ENCODE measurements at places on chromosomes 4 and X.

DNA sequence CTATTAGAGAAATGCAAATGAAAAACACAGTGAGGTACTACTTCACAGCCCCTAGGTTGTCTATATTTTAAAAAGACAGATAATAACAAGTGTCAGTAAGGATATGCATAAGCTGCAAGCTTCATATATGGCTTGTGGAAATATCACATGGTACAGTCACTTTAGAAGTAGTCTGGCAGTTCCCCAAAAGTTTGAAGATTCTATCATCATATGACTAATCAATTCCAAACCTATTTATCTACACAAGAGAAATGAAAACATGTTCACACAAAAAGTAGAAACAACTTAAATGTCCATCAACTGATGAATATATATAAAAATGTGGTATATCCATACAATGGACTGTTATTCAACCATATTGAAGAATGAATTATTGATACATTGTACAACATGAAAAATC lies 185.8 kb upstream of the STK26 start:
- no peak for DNase-seq

DNA sequence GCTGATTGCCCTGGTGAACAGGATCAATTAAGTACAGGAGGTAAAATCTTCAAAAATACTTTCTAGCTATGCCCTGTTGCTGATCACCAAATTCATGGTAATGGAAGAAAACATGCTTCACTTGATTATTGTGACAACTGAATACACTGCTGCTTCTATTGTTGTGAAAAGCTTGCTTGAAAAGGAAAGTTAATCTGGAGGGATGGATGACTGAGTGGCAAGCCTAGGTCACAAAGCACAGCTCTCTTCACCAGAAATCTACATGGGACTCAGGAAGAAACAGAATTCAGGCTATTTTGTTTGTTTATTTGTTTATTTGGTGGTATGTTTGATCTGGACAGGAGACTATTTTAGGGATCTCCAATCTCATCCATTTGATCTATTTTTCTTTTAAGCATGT lies 182.0 kb downstream of the MGST2 start:
- DNase-seq: no peak

DNA sequence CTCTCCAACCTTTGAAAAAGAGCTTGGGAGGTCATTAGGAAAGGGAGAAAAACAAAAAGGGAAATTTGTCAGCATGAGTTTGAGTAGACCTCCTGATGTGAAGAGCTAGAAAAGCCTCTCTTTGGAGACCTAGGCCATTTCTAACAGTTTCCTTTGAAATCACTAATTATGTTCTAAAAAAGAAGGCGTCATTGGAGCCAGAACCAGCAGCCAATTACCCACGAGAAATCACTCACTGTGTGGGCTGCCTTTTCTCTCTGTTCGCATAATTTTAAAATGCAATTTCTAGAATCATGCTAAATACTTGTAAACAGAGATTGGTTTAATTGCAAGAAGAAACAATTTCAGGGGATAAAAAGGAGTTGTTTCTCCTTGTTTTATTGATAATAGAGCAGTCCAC lies 246.3 kb upstream of the GATB start:
- DNase-seq: no peak

DNA sequence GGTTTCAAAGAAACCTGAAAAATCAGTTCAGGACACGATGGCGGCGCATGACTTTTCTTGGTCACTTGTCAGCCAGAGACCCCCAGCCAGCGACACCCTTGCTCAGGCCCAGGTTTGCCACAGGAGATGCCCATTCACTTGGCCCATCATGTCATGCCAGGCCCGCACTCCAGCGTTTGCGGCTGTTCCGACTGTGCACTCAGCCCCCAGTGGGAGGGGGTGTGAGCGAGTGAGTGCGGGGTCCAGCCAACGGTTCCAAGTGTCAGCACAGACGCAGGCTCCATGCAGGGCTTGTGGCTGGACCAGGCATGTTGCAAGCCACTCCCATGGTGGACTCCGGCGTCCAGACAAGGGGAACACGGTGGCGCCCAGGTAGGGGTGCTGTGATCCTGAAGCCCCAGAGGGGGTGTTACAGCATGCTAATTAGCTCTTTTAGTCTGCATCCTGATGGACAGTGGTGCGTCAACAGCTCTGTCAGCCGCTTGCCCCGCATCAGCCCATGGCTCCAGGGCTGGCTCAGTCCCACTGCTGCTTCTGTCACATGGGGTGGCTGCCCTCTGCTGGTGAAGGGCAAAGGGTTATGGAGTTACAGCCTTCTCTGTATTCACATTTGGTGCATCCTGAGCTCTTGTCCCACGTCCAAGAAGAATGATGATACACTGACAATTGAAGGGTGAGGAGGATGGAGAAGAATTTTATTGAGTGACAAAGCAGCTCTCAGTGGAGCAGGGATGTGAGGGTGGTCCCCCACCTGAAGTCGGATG lies 3.7 kb upstream of the MAEA start:
- no peak for DNase-seq

GRCh38 chr4:123495530-123495929 lies 98.9 kb downstream of the SPRY1 start:
- DNase-seq: no peak

DNA sequence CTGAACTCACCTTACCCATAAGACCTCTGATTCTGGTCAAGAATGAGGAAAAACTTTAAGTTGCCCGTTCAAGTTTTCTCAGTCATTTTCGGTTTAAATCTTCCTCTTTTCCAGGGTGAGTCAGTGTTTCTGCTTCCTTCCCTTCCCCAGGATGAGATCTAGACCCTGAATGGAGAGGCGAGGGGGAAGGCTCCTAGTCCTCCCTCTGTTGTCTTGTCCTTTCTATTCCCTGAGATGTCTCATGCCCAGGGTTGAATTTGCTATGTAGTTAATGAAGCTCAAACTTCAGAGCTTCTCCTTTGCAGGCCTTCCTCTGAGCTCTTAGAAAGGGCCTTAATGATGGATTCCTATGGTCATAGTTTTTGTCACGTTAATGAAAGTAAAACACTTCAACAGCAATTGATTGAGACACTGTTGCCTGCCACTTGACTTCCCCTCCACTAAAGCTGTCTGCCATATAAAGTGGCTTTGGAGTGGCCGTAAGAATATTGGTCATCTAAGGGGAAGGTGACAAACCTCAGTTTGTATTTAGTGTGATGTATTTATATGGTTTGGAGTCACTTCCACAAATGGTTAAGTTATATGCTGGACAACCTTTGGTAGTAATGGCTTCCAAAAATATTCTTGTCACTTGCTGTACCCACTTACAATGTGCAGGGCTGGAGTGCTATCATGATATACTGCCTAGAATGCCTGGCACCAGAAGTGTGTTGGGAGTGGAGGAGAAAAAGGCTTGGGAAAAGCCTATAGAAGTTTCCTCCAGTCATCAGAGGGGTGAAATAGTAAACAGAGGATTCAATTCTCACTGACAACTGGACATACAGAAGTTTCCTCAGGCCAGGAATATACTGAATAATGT lies 24.3 kb upstream of the GPRIN3 start:
- no peak for DNase-seq

- no peak for DNase-seq
Observed at GRCh38 chrX:118507766-118508165, 12.2 kb downstream of the DOCK11 start.

GRCh38 chr4:142721187-142721586 lies 124.9 kb downstream of the INPP4B start:
- DNase-seq: no peak

- DNase-seq: no peak
Observed at GRCh38 chr4:158540125-158540907, 18.6 kb downstream of the RXFP1 start.

- DNase-seq: no peak
Observed at GRCh38 chr4:7420661-7421040, 14.1 kb downstream of the PSAPL1 start.

GRCh38 chr4:118280501-118281218 lies 72.1 kb downstream of the PRSS12 start:
- no peak for DNase-seq

DNA sequence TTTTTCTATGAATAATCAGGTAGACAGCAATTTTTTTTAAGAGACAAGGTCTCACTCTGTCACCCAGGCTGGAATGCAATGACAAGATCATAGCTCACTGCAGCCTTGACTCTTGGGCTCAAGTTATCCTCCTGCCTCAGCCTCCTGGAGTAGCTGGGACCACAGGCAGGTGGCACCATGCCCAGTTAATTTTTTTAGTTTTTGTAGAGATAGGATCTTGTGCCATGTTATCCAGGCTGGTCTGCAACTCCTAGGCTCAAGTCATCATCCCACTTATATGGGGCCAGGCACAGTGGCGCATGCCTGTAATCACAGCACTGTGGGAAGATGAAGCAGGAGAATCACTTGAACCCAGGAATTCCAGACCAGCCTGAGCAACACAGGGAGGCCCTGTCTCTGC lies 26.8 kb downstream of the AFAP1 start:
- no peak for DNase-seq

GRCh38 chrX:39513836-39514235 lies 583.9 kb downstream of the BCOR start:
- DNase-seq: no peak

GRCh38 chr4:155705664-155706063 lies 39.0 kb downstream of the GUCY1A1 start:
- no peak for DNase-seq

DNA sequence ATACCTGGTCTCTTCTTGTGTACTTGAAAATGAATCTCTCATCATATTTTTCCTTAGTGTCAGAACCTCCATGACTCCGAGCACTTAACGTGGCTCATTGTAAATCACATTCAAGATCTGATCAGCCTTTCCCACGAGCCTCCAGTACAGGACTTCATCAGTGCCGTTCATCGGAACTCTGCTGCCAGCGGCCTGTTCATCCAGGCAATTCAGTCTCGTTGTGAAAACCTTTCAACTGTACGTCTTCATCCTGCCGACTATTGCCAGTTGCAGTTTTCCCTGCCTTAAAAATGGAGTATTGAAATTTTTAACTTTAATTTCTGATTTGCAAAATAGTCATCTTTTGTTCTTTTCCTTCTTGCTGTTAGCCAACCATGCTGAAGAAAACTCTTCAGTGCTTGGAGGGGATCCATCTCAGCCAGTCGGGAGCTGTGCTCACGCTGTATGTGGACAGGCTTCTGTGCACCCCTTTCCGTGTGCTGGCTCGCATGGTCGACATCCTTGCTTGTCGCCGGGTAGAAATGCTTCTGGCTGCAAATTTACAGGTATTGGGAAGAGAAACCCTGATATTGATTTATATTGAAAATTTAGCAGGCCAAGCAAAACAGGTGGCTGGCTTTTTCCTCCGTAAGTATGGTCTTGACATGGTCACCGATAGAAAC lies 42.4 kb upstream of the MSANTD1 start:
- no peak for DNase-seq

- DNase-seq: no peak
Observed at GRCh38 chrX:47936224-47936939, 67.4 kb downstream of the ZNF182 start.

GRCh38 chr4:1099270-1099669 lies 14.1 kb downstream of the RNF212 start:
- DNase-seq: no peak

GRCh38 chr4:165129924-165130323 lies 17.3 kb upstream of the TMEM192 start:
- no peak for DNase-seq

DNA sequence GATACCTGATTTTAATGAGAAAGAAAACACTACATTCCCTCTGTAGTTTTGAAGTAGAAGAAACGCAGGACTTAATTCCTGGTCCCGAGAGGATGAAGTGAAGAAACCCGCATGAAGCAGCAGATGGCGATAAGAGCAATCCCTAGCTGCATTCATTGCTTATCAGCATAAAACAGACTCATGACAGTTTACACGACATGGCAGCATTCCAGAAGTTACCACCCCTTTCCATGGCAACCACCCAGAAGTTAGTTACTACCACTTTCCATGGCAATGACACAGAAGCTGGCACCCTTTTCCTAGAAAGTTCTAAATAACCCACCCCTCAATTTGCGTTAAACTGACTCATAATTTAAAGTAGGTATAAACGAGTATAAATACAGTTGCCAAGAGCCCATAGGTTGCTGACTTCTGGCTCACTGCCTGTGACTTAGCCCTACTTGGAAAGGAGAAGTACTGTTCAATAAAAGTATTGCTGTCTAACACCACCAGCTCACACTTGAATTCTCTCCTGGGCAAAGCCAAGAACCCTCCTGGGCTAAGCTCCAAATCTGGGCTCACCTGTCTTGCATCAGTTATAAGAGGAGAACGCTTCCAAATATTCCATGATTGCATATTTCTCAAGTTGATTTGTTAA lies 5.5 kb upstream of the XAGE2 start:
- no peak for DNase-seq

- DNase-seq: no peak
Observed at GRCh38 chr4:27412613-27413012, 552.0 kb downstream of the STIM2 start.

DNA sequence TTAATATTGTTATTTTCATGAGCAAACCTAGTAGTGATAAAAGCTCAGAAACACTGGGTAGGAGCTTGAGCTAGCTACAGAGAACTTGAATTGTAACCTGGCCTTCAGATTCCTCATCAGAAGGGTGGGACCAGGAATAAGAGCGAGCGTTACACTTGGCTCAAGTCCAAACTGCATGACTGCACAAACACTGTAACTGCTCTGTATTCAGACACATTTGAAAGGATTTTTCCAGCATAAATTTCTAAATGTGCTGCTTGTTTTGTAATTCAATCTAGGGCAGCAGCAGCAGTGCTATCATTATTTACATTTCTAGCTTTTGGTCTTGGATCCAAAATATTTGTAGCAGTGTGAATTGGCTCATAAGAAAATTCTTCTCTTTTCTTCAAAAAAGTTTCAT lies 133.0 kb upstream of the TMLHE start:
- DNase-seq: no peak

DNA sequence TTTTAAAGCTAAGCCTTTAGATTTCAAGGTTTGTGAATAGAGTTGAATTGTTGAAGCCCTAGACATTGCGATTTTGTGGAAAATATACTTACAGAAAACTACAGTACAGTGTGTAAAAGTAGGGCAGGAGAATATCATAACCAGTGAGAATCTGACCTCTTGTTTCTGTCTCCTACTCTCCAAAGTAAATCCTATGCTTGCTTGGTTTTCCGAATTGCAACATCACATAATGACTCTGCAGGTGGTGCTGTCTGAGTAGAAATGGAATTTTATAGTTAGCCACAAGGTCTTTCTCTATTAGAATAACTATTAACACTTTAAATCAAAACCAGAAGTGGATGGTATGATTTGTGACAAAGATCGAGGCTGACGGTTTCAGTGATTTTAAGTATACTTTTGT lies 505.6 kb downstream of the RAPGEF2 start:
- DNase-seq: no peak

GRCh38 chrX:13463608-13464007 lies 105.8 kb upstream of the EGFL6 start:
- no peak for DNase-seq
